ENCODE measurements at places on chromosomes 16 and 17.

GRCh38 chr17:3655766-3656165 is 12.6 kb downstream of the TAX1BP3 start:
- DNase-seq = no peak

GRCh38 chr16:320206-320605 is 32.3 kb downstream of the AXIN1 start:
- DNase-seq = no peak

- no peak for DNase-seq
Observed at GRCh38 chr16:12664164-12664733, 139.4 kb downstream of the CPPED1 start.

DNA sequence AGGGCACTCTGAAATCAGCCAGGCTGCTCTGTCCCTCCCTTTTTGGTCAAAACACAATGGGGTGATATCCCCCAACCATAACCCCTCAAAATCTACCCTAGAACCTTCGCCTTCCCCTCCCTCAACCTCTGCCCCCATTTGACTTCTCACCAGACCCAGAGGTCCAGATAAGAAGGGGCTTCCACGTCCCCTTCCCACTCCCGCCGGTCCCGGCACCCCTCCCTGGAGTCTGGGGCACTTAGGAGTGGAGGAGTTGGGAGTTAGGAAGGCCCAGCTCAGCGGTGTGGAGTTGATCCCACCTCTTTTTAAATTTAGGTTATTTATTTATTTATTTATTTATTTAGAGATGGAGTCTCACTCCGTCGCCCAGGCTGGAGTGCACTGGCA is 619 bp upstream of the TMEM92 start:
- DNase-seq = no peak

DNA sequence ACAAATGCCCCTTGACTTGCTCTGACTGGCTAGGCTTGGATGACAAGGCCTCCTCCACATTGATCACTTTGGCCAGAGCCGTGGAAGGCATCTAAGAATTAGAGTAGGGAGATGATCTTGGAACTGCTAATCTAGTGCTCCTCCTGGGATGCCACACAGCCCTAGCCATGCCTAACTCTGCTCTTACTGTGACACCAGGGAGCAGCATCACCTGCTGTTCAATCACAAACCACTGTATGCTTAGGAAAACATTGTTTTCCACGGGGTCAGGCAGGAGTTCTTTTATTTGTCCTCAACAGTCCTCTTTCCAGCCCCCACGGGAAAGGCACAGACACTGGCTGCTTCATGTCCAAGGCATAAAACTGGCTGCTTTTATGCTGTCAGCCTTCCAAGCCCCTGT is 46.3 kb downstream of the C16orf78 start:
- DNase-seq = no peak

- DNase-seq = no peak
Observed at GRCh38 chr16:27327586-27327915, 13.8 kb downstream of the IL4R start.

GRCh38 chr16:75627851-75628250 is 4.8 kb upstream of the ADAT1 start:
- no peak for DNase-seq

DNA sequence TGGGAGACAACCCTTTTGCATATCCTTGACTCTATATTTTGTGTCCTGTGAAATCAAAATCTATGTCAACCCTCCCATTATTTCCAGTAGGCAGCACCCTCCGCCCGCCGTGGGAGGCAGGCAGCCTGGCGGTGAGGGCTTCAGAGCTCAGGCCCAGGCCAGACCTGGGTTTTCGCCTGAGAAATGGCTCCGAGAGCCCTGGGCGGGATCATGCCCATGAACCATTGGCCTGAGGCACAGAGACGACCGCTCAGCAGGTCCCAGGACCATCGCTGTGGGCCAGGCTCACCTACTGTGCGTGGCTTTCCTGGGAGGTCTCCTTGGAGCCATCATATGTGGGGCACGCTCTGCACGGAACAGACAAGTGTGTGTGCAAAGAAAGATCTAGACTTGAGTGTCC is 6.3 kb upstream of the SLC38A8 start:
- no peak for DNase-seq

- DNase-seq = no peak
Observed at GRCh38 chr16:81421536-81421935, 23.1 kb upstream of the CMIP start.

DNA sequence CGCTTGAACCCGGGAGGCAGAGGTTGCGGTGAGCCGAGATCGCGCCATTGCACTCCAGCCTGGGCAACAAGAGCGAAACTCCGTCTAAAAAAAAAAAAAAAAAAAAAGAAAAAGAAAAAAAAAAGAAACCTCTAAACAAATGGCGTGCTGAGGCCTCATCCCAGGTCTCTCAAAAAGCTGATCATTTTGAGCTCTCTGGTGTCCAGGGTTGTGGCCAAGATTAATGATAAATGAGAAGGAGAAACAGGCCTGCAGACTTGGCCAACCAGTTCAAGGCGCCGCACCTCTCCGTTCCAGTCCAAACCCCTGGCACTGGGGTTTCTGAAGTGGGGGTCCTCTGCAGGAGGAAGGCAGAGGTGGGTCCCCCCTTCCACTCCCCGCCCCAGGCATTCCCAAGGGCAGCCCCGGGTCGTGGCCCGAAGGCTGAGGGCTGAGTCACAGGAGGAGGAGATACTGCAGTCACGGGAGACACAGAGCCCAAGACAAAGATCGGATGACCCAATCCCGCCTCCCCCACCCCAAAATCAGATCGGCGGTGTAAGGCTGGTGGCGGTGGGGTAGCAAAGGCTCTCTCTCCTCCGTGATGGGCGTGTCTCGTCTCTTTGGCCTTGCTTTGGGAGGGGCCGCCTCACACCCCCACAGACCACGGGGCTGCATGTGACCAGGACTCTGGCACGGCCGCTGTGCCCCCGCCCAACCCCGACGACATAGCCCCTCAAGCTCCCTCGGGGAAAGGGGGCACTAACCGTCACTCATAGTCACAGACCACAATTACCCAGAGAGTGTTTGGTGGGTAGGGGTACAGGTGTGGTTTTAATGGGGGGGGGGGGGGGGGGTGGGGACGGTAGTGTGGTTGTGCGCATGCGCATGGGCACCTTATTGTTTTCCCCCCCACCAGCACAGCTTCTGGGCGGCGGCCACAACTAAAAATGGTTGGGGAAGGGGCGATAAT is 1.1 kb downstream of the VAT1 start:
- DNase-seq = no peak

GRCh38 chr16:85220125-85220839 is 108.0 kb upstream of the CIBAR2 start:
- no peak for DNase-seq
